CD4-positive, alpha-beta T cell (primary cell): ENCODE measurements at places on chromosomes 7 and 10. TPM values are rescaled to one million over a fixed set of nuclear protein-coding genes. Genes with fewer than 3 reads are reported as not detected.

The NPY gene
- not detected for total RNA-seq

The PON1 gene
- total RNA-seq, result not detected

The NXPH1 gene
- total RNA-seq, result not detected

DNA sequence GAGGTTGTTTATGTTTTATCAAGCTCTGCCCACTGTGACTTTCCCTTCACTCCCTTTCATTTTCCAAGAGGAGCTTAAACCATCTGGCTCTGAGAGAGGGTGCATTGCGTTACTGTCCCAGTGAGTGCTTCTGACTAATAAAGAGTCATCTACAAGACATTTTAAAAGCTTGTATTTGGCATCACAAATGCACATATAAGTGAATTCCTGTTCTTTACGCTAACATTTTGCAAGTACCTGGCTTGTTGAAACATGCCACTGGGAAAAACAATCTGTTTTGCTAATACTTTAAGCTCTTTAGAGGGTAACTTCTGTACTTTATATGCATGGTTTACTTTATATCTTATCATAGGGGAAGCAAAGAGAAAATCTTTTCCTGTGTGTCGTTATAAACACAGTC is 534.6 kb upstream of the POM121L12 start:
- no peak for DNase-seq

GRCh38 chr7:151796091-151796870 is 80.6 kb downstream of the PRKAG2 start:
- DNase-seq, result no peak

- no peak for DNase-seq
These were observed 8.8 kb downstream of the AFAP1L2 start for GRCh38 chr10:114395366-114396022.

- no peak for DNase-seq
These were observed 147.8 kb downstream of the ADCY1 start for GRCh38 chr7:45721686-45722598.

DNA sequence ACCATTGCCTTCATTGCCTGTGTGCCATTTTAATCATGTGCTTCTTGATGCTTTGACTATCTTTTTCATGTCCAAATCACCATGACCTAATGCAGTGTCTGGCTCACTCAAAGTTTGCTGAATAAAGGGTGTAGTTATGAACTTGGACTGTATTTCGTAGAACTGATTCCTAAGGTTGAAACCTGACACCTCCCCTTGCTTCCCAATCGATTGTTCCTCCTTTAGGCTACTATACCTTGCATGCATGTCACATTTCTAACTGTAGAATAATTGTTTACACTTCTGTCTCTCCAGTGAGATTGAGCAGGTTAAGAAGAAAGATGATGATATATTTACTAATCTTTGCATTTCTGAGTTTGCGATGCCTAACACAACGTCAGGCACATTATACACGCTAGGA is 41.0 kb upstream of the CDK1 start:
- no peak for DNase-seq

DNA sequence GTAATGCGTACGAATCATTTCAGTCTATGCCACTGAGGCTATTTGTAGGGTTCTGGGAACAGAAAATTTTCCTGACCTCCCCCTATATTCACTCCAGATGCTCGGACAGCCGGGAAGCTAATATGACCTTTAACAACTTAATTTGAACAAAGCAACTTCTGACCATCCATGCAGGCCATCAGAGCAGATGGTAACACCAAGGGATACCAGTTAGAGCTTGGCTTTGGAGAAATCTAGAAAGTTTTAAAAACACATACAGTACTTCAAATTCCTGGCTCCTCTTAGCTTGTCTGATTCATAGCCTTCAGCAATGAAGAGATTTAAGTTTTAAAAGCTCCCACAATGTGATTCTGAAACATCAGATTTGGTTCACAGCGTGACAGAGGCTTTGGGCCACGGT is 257.3 kb downstream of the GPAM start:
- no peak for DNase-seq
